ENCODE measurements at places on chromosomes 7 and 10.

GRCh38 chr7:70237256-70237655, 639.0 kb downstream of the AUTS2 start:
- no peak for ATAC-seq

- peak; percentile 70 for ATAC-seq
These were observed at the start of gene PODXL for GRCh38 chr7:131556053-131556908. TSS of gene PODXL (minus strand) at chr7:131556628. CDS start at chr7:131556359, 269 bp downstream.

DNA sequence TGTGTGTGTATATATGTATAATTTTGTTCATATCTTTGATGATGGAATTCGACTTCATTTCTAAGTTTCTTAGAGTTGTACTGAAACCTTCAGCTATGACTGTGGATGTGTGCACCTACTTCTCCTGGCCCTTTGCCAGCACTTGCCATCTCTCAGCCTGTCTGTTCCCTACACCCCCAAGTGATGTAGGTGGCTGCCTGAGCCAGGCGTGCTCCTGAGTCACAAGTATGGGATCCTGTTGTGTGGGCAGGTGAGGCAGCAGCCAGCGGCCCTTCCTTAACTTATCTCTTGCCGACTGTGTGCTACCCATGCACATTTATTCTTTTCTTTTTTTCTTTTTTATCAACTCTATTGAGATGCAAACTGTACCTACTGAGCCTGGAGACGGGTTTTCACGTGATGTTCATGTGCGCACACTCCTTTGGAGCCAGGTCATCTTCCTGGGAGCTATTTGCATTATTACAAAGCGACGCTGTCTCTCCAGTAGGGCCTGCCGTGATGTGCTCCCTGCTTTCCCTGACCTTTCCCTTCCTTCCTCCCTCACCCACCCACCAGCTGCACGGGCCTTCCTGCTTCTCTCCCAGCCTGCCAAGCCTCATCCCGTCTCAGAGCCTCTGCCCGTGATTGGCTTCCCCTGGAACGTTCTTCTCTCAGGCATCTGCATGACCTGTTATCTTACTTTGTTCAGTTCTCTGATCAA, 31.3 kb upstream of the GALNT11 start:
- ATAC-seq, result peak; percentile 38

- no peak for ATAC-seq
These were observed 1043.2 kb upstream of the C7orf33 start for GRCh38 chr7:147547252-147547897.

- no peak for ATAC-seq
These were observed 38.8 kb upstream of the ZRANB1 start for GRCh38 chr10:124903111-124903510.

DNA sequence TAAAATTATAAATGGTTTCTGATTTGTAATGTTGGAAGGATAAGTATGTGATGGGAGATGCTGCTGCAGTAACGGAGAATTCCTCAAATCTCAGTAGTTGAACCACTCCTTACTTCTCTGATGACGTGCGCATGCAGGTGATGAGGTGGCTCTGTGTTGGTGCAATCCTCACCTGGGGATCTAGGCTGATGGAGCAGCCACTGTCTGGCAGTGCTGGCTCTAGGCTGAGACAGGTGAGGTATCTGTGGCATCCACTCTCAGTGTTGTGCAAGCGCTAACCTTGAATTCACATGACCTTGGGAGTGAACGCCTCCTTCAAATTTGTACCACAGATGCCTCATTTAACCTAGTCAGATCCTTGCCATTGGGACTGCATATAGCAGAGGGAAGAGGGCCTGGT, 35.0 kb downstream of the LHFPL3 start:
- no peak for ATAC-seq

All from activated CD4-positive, CD25-positive, alpha-beta regulatory T cell treated with anti-CD3 and anti-CD28 coated beads, Interleukin-2, amount 50 U/mL, for 24 hours (primary cell).